ENCODE measurements at places on chromosomes 12 and 14.

DNA sequence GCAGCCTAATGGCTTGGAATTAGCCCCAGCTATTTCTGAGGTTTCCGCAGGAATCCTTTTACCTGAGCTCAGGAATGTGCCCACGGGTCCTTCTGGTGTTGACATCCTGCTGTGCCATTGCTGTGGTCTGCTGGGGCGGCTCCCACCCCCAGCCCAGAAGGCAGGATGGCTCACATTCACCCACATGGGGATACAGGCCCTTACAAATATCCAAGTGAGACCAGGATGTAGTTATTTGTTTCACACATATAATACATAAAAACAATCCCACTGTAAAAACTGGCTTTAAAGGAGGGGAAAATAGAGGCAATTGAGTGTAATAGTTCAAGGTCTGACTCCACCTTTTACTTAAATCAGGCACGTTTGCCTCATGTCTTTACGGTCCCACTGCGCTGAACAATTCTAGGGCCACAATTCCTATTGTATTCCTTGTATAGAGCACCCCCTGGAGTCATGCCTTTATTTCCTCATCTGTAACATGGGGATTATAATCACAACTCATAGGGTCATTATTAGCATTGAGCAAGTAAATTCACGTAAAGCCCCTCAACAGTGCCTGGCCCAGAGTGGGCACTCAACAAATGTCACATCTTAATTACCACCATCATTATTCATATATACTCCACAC, 57.2 kb upstream of the FICD start:
- DNase-seq, result no peak

DNA sequence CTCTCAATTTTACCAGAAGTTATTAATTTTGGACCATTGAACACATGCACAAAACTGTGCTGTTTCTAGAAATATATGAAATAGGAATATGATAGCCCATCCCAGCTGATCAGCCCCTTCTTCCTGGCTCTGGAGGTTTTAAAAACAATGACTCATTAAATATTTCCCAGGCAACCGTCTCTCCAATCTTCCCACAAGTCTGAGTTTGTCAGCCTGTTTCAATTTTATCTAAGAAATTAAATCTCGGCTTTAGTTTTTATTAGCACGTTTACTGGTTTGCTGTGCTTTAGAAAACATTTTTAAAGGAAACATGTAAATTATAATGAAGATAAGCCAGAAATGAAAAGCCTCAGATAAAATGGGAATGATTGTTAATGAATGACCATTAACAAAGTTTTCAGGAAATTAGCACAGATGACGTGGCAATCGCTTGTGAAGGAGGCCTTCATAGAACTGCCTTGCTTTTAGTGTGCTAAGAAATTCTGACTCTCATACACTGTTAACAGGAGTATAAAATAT, 89.3 kb upstream of the RAP1B start:
- no peak for DNase-seq

GRCh38 chr12:29578731-29579130, 81.2 kb upstream of the OVCH1 start:
- DNase-seq, result no peak

DNA sequence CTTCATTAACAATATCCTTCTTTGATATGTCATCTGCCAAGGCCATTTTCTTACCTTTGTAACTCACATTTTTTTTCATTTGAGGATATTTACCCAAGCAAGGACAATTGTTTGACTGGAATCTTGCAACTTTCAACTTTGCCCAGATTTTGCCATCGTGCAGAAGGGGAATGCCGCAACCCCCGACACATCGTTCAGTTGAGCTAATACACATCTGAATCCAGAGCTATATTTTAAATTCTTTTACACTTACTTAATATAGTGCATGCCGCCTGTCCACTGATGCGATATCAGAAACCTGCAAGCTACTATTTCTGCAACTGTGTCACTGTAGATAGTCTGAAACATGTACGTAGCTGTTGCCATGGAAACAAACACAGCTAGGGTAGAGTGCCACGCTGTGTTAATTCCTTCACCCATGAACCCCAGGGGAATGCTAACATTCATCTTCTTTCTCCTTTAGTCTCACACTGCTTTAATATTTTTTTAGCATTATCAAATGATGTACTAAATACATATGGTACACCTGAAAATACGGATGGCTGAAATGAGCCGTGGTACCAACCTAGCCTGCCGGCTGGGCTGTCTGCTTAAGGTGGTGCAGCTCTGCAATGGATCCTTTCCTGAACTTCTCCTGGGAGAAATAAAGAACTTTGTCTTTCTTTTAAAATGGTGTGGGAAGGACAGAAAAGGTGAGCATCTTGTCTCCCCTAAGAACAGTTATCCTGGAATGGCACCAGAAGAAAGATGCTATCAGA, 77.0 kb upstream of the FOXN3 start:
- DNase-seq, result no peak

GRCh38 chr12:105280966-105281693, 45.2 kb upstream of the APPL2 start:
- DNase-seq, result no peak

GRCh38 chr12:52704464-52704863, 1.1 kb upstream of the KRT77 start:
- no peak for DNase-seq

DNA sequence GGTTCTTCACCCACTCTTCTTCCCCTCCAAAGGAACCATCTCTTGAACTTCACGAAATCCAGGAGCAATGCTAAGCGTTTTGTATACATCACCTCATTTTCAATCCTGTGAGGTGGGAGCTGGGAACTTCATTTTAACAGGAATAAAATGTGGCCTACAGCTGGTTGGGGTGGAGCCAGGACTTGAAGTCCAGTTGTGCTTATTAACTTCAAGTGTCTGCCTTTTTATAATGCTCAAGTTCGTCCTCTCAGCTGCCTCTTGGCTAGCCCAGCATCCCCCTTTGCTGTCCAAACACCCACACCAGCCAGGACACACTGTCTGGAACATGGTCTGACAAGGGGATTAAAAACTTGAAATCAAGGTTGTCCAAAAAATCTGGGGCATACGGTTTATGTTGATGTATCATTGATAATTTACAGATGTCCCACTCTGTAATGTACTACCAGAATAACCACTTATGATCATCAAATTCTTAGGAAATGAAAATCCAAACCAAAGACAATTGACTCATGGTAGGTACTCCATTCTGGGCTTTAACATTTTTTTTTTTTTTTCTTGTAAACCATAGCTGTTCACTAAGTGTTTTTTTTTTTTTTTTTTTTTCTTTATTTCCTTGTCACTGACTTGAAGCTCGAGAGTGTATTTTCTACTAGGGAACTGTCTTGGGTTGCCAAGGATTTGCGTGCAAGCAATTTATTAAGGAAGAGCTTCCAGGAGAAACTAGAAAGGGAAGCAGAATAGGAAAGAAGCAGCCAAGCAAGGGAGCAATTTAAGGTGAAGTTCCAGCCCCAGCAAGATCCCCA, 252.3 kb downstream of the EFCAB11 start:
- DNase-seq, result no peak

DNA sequence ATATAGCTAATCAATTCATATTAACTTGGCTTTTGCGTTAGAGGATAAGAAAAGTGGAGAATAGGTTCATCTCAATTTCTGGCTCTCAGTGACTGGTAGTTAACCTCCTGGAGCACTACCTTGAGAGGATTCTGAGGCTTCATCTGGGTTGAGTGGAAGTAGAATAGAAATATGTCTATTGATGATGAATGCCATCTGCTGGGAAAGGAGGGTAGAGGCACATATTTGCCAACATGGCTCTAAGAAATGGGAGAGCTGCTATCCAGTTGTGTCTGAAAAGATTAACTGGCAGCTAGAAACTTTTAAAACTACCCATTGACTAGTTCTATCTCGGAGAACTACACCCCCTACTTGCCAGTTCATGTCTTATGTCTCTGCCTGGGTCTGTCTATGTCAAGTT, 530.1 kb downstream of the NRXN3 start:
- DNase-seq, result no peak

DNA sequence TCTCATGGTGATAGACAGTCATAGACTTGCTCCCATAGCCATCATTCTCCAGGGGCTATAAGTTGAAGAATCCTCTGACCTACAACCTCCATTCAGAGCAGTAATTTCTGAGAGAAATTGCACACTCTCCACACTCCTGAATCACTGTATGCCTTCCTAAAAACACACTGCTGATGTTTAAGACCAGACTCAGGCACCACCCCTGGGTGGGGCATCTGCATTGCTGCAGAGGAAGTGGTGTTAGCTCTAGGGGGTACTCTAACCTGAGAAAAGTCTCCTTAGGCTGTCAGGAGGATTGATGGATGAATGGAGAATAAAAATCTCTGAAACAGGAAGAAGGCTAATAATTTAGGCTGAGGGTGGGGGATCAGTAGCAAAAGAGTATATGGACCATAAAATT, 436.1 kb downstream of the DAD1 start:
- no peak for DNase-seq

GRCh38 chr14:103496776-103497175, 25.9 kb downstream of the CKB start:
- no peak for DNase-seq

Data from effector CD4-positive, alpha-beta T cell (primary cell).